ENCODE measurements at places on chromosomes 4 and X.

DNA sequence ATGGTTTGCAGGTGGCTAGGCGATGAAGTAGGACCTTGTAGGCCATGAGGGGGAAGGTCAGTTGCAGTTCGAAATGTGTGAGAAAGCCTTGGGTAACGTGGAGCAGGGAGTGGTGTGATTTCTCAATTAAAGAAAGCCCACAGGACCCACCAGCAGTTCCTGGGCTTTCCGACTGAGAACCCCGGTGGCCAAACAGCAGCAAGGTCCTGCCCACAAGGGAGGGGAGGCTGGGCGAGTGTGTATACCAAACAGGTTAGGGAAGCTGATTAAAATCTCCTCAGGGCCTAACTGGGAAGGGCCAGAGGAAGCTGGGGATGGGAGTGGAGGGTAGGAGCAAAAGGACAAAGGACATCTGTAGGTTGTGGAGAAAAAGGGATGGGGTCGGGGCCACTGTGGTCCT lies 2.4 kb downstream of the ATP6AP1 start:
- DNase-seq = no peak

GRCh38 chr4:125693228-125693627 lies 378.5 kb downstream of the FAT4 start:
- no peak for DNase-seq

GRCh38 chr4:154490234-154490582 lies 1.4 kb downstream of the DCHS2 start:
- no peak for DNase-seq

- DNase-seq = no peak
These were observed 1.6 kb upstream of the ASB5 start for GRCh38 chr4:176270669-176271068.
